Left kidney (tissue), 8 donors: ENCODE measurements at places on chromosomes 7 and 10. TPM values are rescaled to one million over a fixed set of nuclear protein-coding genes. Genes with fewer than 3 reads are reported as not detected.

DNAJC1 gene
- 29.5 TPM for polyA plus RNA-seq

FERD3L gene
- not detected for polyA plus RNA-seq

ZNF467 gene
- polyA plus RNA-seq, result 27.8 TPM

MGAM2 gene
- polyA plus RNA-seq, result 0.91 TPM

PITX3 gene
- 0.43 TPM for polyA plus RNA-seq

GRCh38 chr7:16634271-16634738, 11.2 kb downstream of the ANKMY2 start:
- DNase-seq, result no peak

DNA sequence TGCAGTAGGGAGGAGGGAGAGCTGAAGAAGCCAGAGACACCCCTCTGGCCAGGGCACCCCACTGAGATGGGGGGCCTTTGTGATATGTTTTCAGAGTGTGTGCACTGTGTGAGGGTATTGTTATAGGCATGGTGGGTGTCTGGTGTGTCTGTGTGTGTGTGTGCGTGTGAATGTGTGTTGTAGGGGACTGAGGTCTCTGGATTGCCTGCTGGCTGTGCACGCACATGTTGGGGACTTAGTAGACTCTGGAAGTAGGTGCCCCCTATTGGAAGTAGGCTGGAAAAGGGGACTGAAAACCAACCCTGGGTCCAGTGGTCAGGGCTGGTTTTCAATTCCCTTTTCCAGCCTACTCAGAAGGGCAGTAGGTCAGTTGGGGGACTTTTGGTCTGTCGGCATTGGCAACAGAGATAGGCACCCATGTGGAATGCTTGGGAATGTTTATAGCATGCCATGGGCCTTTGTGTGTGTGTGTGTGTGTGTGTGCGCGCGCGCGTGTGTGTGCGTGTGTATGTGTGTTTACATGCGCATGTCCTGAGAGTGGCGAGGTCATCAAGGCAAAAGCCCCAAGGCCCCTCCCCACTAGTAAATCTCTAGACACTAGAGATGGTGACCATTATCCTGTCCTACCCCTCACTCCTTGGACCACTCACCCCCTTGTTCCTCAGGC, 78.8 kb downstream of the HIF1AN start:
- no peak for DNase-seq

DNA sequence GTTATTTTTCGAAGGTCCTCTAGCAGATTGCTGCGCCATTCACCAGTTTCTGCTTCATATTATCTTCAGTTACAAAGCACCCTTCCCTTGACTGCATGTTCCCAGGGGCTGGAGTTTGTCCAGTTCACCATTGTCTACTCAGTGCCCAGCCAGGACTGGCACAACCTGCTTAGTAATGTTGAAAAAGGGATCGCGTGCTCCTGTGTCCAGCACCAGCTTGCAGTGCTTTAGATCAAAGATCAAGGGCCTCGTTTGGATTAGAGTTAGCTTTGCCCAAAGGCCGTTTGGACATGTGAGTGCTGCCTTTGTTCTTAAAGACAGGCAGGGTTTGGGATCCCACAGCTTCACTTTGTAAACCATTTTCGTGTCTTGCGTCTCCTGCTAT, 867 bp downstream of the ATP6V0E2 start:
- no peak for DNase-seq

DNA sequence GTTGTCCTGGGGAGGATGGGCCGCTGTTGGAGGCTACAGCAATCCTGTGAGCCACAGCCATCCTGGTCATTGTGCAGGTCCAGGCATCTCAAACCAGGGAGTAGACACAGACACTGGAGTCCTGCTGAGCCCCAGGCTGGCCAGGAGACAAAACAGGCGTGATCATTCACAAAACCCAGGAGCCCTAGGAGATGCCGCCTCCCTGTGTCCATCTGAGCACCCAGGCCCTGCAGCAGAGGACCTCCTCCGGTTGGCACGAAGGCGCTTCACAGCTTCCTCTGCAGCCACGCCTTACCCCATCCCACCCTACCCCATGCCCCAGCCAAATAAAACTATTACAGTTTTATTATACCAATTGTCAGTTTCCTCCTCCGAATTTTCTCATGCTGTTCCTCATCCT, 183.6 kb downstream of the PLXNA4 start:
- no peak for DNase-seq
